ENCODE measurements at places on chromosomes 1 and 21. TPM values are rescaled to one million over a fixed set of nuclear protein-coding genes. Genes with fewer than 3 reads are reported as not detected.

Gene ADCY10
- total RNA-seq: 0.14 TPM

DNA sequence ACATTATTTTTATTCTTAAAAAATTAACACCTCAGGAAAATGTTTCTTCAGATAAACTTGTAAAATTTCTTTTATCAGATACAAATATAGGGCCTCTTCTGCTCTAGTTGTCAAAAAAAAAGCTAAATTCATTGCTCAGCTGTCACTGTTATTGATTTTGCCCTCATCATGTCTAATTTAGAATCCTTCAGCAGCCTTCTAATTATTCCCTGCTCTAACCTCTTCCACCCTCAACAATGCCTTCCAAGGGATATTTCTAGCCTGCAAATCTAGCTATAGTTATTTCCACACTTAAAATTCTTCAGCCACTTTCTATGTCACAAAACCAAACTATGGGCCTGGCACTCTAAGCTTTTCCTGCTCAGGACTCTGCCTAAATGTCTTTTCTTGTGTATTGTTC is 25.2 kb downstream of the PDE4B start:
- no peak for DNase-seq

Gene OR2L13
- not detected for total RNA-seq

DNA sequence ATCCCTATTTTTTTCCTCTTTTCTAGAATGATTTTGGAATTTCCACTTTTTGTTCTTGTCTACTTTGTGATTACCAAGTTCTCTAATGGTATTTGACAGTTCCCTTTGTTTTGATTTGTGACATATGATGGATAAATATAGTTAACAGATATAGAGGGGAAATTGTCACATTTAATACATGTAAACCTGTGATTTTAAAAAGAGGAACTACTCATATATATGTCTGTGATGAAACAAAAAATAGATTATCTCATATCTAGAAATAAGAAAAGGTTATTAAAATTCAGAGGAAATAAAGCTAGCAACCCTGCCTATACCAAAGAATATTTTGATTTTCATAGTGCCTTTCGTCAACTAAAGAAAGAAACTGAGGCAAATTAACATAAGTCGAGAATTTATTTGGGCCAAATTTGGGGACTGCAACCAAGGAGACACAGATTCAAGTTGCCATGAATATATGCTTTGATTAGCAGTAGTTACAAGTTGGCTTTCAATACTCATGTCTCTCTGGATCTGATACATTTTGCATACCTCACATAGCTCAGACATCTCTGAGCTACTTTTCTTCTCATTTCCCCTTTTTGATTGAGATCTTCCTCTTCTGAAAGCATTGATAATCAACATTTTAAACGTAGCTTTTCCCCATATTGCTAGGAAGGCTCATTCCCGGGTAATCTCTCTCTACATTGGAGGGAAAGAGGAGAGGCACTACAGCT is 15.6 kb upstream of the C21orf91 start:
- no peak for DNase-seq

- DNase-seq: no peak
These were observed 131.3 kb upstream of the ARHGEF16 start for GRCh38 chr1:3323021-3323795.

Data from foreskin keratinocyte (primary cell).